ENCODE measurements at places on chromosomes 3 and 15.
A peak's percentile ranks its signal among the peaks of the same experiment; 100 is the strongest.

DNA sequence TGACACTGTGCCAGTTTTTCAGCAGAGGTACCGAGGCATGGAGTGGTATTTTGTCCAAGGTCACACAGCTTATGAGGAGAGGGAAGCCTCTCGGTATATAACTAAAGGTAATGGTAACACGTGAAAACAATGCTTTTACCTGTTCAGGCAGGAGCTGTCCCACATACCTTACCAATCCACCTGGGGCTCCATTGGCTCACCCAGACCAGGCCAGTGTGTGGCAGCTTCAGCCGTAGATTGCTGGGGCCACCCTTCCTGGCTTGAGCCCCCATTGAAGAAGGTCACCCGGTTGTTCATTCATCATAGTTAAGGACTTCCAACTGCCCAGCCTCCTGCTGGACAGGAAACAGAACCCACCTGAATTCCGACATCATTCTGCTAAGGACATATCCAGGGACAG lies 9.2 kb upstream of the RPP14 start:
- DNase-seq = no peak

DNA sequence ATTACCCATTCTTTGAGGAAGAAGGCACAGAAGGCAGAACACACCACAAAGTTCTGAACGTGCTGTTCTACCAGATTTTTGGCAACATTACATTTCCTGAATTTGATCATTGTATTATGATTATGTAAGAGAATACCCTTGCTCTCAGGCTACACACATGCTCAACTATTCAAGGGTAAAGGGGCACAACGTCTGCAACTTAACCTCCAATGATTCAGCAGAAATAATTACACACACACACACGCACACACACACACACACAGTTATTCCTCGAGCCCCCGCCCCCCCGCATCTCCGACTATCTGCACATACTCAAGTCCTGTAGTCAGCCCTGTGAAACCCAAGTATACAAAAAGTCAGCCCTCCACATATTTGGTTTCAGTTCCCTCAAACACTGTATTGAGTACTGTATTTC lies 26.8 kb downstream of the RPN1 start:
- DNase-seq = peak; percentile 16

GRCh38 chr3:136928240-136928639 lies 29.5 kb upstream of the IL20RB start:
- DNase-seq = no peak

DNA sequence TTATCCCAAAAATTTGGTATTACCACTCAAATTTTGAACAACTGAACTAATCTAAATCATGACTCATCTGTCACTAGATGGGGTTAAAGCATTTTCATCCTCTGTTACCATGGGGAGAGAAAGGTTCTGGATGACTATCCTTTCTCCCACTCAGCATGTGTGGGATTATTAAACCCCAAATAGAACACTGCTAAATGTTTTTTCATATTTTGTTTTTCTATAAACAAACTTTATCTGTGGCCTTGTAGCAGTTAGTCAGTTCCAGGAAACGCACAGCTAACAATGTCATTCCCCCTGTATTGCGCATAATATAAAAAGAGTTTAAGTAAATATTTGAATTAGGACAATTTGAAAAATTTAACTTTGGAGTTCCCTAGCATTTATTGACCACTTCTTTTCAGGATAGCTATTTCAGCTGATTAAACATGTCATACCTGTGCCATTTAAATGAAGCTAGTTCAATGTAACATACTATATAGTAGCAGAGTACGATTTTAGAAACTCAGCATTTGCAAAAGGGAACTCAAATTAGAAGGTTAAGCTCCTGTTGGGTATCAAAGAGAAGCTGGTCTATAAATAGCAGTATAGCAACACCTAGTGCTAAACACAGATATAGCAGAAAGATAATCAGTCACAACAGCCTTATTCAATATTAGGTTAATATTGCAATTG lies 9.2 kb upstream of the TMEM212 start:
- peak; percentile 52 for DNase-seq
